Cardiac fibroblast (primary cell): ENCODE measurements at places on chromosomes 2 and 18.

DNA sequence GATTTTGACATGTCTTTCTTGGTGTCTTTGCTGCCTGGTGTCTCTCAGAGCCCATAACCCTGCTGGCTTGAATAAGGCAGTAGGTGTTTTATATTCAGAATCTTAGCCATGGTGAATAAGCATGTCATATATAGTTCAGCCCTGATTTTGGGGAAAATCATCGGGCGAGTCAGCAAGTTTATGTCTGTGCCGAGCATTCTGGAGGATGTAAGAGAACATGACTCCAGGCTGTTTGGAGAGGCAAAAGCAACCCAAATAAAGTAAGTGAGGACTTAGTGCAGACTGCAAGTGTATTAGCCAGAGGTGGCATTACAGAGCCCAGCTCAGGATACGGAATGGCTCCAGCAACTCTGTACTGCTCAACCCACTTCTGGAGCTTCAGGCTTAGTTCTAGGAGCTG, 50.3 kb downstream of the TCF7L1 start:
- no peak for DNase-seq

- peak; percentile 6 for DNase-seq
Observed at GRCh38 chr2:118223992-118224894, 136.0 kb downstream of the INSIG2 start.

- DNase-seq, result no peak
Observed at GRCh38 chr2:84716564-84716963, 164.3 kb downstream of the TRABD2A start.

DNA sequence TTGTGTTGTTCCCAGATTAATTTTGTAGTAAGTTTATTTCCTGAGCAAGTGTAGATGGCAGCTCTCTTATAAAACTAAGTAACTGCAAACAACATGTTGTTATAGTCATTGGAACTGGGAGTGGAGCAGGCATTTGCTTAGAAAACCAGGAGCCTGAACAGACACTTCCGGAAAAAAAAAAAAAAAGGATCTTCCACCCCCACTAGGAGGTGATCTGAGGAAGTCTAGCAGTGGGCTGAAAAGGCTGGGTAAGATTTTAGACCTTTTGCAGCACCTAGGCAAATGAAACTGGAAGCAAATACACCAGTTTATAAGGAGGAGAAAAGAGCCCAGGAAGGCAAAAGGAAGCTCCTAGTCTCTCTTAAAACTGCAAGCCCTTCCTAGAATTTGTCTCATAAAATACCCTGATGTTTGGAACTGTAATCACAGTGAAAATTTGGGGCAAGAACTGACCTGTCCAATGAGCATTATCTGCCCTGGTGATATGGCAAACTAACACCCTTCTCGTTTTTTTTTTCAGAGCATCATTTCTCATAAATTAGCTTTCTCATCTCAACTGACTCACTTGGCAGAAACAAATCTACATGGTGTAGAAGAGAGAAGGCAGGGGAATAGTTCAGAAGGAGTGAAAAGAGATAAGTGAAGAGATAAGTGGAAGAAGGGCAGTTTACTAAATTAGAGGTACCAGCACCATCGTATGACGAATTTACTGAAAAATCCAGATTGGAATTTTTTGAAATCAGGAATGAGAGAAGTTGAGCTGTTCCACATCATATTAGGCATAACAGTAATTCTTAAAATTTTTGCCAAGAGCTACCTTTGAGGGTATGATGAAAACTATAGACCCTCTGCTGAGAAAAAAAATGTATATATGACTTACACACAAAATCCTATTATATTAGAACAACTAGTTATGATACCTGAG, 4.2 kb upstream of the CCNYL1 start:
- no peak for DNase-seq

- no peak for DNase-seq
Observed at GRCh38 chr2:120241684-120242083, 11.0 kb upstream of the RALB start.

DNA sequence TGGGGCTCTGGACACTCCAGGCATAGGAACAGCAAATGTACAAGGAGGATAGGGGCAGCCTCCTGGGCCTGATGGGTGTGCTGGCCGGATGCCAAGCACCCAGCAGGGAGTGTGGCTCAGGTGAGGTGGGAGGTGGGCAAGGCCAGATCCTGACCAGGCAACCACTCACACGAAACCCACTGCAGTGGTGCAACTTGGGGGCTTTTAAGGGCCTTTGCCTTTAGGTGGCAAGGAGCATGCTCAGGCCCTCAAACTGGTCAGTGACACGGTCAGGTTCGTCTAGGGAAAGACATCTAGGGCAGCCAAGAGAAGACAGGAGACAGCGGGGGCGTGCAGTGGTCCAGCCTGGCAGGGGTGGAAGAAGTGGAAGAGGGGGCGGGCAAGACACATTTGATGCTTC, 18.4 kb upstream of the TEX51 start:
- no peak for DNase-seq

DNA sequence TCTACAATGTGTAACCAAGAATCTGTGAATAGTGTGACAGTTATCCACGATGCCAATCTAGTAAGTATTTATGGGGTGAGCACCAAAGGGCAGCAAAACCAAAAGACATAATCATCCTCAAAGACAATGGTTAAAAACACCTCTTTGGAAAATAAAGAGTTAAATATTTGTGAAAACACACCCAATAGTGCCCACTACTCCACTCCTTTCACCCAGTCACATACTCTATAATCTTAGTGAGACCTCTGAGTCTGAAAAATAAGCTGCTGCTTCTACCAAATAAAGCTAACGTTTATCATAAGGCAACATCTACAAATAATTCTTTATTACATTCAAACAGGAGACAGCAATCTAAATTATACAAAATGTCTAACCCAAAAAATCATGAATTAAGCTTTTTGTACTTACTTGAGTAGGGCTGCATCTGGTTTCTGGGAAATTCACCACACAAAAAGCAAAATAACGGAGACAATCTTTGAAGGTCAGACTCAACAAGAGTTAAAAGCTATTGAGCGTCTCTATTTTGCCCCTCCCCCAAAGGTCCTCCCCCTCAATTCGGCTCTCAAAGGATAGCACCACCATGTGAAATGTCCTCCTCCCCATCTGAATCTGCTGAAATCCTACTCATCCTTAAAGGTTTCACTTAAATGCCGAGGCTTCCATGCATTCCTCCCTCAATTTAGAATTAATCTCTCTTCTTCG, 2.0 kb downstream of the RAPH1 start:
- peak; percentile 78 for DNase-seq

GRCh38 chr18:35387152-35387571, 10.0 kb upstream of the ZNF396 start:
- no peak for DNase-seq

DNA sequence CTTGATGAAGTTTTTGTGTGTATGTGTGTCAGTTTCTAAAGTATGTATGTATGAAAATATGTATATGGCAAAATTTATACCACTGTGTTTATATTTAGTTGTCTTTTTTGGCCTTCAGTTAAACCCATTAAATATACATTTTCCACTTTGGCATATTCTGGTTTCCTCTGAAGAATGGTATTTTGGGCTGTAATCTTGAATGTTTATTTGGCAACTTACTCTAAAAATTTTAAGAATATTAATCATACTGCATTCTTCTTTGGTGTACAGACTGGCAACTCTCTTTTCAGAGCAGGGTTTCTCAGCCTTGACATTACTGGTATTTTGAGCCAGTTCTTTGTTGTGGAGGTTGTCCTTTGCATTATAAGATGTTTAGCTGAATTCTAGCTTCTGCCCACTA, 27.9 kb upstream of the CCBE1 start:
- peak; percentile 57 for DNase-seq

GRCh38 chr2:223056701-223057418, 4.9 kb downstream of the KCNE4 start:
- DNase-seq, result peak; percentile 24

- no peak for DNase-seq
Observed at GRCh38 chr2:218577482-218578220, 9.0 kb downstream of the CNOT9 start.

- no peak for DNase-seq
Observed at GRCh38 chr2:946073-946948, 4.3 kb upstream of the SNTG2 start.

GRCh38 chr18:22678486-22678885, 254.6 kb upstream of the RBBP8 start:
- DNase-seq, result peak; percentile 45

DNA sequence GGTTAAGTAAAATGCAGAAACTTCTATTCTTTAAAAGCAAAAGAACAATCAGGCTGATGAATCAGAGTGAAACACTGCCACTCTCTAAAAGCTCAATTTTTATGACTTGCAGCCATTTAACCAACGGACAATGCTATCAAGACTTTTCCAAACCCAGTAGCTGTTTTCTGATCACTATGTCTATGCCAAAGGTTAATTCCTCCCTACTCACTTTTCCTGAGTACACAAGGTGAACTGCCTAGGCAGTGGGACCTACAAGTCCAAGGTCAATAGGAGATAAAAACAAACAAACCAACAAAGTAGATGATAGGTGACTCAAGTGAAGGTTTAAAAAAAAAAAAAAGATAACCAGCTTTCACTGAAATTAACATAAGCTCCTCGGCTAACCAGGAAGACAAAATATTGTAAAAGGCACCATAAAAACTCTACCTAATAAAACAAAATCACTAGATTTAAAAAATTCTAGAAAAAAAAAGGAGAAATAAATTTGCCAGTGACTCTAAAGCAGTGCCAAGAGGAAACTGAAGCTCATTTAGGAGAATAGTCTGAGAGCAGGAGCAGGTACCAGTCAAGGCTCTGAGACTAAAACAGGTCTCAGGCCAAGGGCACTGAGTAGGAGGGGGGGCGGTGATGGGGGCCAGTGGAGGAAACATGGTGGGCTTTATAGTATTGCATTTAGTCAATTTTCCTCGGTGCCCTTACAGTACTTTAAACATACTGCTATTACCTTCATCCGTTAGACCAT, 134.1 kb upstream of the DLGAP1 start:
- DNase-seq, result no peak
